ENCODE measurements at places on chromosomes 11 and 22.

GRCh38 chr11:48062649-48063048, 82.3 kb downstream of the PTPRJ start:
- DNase-seq = no peak

- DNase-seq = no peak
These were observed 43.4 kb downstream of the CPT1A start for GRCh38 chr11:68798221-68798813.

GRCh38 chr11:35142481-35143075, 3.6 kb downstream of the CD44 start:
- peak; percentile 42 for DNase-seq

- no peak for DNase-seq
These were observed 98.0 kb downstream of the KIAA1671 start for GRCh38 chr22:25050566-25050965.

- DNase-seq = no peak
These were observed 94.7 kb upstream of the CLPB start for GRCh38 chr11:72529068-72529467.

DNA sequence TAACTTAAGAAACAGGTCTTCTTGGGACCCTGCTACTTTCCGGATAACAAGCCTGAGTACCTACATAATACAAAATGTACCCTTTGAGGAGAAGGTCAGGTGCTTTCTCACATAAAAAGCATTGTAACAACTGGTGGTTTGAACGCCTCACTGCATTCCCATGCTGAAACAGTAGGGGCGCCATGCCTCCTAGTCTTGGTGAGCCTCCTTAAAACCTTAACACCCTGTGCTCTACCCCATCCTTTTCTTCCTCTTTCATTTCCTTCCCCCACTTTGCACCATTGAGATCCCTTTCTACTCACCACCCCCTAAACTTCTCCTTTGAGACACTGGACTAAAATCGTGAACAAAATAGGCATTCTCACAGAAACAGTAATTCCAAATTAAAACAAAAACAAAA, 729.3 kb downstream of the NTM start:
- DNase-seq = no peak

DNA sequence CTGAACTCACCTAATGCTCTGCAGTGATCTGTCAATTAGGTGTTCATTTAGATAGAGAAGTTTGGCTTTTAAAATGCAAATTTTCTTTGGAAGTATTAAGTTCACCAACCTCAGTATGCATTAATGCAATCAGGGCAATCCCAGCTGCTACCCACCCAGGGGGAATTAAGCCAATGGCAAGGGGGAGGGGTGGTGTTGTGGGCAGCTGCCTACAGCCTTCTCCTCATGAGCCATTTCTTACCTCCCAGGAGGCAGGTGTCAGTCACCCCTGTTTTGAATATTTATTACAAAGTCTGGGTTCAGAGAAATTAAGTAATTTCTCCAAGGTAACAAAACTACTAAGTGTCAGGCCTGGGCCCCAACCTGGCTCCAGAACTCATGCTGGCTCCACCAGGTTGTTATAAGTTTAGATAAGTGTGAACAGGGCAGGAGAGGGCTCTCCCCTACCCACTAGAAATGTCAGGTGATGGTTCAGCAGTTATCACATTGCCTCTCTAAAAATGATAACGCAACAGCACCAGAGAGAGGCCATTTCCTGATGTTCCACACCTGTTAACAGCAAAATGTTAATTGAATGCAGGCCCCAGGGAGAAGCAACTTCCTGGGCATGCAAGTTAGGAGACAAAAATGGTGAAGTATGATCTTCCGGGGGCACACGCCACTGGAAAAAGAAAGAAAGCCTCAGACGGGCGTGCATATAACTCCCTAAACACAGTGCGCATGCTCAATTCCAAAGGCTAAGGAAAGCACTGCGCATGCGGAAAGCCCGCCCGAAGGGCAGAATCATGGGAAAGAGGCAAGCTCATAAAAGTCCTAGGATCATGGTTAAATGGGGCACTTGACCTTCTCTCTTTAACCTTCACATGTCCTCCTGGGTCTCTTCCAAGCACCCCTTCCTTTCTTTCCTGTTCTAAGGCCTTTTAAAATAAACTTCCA, 35.4 kb upstream of the GNAZ start:
- DNase-seq = no peak

All from non-pigmented ciliary epithelial cell (primary cell).